ENCODE measurements at places on chromosomes 1 and 21.

- no peak for DNase-seq
Observed at GRCh38 chr1:82823876-82824275, 1023.1 kb downstream of the ADGRL2 start.

- DNase-seq = no peak
Observed at GRCh38 chr1:247854899-247855545, 2.0 kb upstream of the TRIM58 start.

DNA sequence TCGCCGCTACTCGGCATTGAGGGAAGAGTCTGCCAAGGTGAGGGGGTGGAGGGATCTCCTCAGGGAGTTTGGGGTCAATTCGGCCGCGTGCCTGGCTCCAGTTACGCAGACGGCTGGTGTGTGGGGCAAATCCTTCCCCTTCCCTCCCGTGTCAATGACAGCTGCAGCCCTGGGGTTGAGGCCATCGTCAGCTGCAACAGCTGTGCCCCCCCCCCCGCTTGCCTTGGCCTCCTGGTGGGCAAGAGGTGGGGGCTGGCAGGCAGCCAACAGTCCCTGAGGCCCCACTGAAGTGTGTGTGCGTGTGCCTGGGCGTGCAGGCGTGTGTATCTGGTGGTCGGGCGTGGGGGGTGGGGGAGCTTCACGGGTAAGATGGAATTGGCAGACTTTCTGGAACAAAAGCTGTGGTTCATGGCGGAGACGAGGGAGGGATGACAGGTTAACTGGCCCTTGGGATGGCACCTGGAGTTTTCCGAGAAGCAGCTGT, 25.6 kb downstream of the PPFIA4 start:
- peak; percentile 77 for DNase-seq

- no peak for DNase-seq
Observed at GRCh38 chr1:225769687-225770086, 7.9 kb upstream of the SRP9 start.

GRCh38 chr1:61079296-61079897, 3.0 kb upstream of the NFIA start:
- peak; percentile 23 for DNase-seq

DNA sequence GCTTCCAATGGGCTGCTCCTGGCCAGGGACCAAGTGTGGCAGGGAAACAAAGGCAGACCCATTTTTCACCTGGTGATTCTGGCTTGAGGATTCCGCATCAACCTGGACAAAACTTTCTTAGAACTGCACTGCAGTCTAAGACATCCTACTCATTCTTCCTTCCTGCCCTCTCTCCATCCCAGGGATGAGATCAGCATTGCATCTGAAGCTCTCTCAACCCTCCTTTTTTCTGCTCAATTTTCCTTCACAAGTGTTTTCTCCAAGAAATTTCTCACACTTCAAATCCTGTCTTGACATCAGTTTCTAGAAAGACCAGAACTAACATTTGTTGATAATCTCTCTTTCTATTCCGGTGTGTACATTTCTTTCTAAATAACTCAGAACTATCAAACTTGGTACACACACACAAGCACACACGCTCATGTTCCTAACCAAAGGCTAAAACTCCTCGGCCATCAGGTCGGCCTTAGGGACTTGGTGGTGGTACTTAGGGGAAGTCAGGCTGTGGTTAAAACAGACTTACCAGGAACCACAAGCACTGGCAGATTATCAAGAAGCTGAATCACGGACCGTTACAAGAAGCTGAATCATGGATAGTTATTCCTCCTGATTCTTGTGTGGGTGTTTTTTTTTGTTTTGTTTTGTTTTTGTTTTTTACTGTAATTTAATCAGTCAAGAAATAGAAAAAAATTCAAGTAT, 21.0 kb upstream of the CXADR start:
- no peak for DNase-seq

DNA sequence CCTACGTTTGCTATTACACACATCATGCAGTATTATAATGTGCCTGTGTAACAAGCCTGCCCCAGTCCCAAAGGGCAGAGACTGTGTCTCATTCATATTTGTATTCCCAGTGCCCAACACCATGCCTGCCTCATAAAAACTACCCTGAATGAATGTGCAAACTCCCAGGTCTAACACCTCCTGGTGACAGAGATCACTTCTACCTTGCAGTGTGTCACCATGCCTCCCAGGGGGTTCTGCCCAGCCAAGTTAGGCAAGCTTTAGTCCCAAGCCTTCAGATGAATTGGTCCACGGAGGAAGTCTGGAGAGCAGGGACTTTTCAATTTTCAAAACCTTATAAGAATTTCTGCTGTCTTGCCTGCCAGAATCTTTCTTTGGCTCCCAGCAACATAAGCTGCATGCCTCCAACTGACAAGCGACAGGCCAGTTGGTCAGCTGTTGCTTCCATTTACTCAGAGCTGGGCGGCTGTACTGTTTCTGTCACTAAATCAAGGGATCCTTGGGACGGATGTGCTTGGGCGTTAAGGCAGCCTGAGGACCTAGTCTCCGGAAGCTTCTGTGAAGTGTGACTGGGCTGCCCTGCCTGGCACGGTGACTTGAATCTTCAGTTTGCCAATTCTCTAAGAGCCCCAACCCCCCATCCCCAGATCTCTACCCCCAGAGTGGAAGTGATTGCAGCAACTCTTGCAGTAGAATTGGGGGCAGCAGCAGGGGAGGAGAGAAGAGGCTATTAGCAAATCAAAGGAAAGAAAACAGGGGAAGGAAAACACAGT, 1.2 kb downstream of the RXRG start:
- no peak for DNase-seq

- DNase-seq = no peak
Observed at GRCh38 chr1:107105914-107106313, 34.9 kb upstream of the NTNG1 start.

- no peak for DNase-seq
Observed at GRCh38 chr1:226891846-226892523, 21.6 kb downstream of the PSEN2 start.

- DNase-seq = no peak
Observed at GRCh38 chr1:222339376-222339947, 208.4 kb downstream of the HHIPL2 start.

- no peak for DNase-seq
Observed at GRCh38 chr1:41627491-41628280, 143.2 kb upstream of the EDN2 start.

- no peak for DNase-seq
Observed at GRCh38 chr1:51313268-51313852, 17.0 kb downstream of the TTC39A start.

Measured in NCI-H1694 treated with DMSO at 0.1 percent for 48 hours (cell line).